SW480 (cell line): ENCODE measurements at places on chromosomes 6 and 20.
A peak's percentile ranks its signal among the peaks of the same experiment; 100 is the strongest.

DNA sequence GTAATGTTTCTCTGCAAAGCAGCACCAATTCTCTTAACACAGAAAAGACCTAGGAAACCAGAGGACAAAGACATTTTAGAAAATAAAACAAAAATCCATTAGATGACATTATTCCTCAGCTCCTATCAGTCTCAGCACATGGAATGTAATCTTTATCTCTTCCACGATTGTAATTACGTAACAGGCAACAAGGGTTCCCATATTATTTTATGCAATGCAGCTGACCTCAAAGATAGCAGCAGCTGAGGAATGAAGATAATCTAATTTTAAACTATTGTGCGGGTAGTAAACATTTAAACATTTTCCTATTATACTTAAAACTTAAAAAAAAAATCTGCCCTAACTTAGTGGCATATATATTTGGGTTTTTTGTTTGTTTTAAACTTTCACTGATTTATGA lies 33.0 kb upstream of the PTCHD4 start:
- no peak for DNase-seq

DNA sequence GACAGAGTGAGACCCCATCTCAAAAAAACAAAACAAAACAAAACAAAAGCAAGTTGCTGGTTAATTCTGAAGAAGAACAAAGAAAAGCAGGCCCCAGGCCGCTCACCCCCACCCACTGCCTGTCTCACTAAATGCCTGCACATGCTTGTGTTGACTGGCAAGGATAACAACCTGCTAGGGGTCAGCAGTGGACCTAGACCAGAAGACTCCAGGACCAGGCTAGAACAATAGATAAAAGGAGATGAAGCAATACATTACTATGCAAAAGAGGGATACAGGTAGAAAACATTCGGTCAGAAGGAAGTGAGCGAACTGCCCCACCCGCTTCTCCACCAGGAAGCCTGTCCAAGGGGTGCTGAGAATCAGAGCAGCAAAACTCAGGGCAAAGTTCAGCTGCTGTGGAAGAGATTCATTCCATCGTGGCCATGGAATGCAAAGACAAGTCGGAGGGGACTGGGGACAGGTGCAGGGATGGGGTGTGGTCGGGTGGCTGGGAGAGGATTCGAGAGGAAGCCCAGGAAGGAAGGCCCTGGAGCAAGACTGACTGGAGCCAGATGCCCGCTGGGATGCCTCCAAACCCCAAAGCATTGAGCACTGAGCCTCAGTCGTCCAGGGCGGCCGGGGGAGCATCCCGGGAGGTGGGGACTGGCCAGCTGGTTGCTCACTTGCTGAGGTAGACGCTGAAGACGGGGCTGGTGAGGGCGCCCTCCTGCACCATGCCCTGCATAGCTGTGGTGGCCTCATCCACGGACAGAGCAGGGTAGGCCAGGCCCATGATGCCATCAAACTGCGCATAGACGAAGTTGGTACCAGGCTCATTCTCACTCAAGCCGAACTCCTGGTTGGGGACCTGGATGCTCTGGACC lies 5.3 kb downstream of the PGC start:
- DNase-seq = peak; percentile 80

GRCh38 chr20:53872561-53873229 lies 197.7 kb downstream of the BCAS1 start:
- no peak for DNase-seq

DNA sequence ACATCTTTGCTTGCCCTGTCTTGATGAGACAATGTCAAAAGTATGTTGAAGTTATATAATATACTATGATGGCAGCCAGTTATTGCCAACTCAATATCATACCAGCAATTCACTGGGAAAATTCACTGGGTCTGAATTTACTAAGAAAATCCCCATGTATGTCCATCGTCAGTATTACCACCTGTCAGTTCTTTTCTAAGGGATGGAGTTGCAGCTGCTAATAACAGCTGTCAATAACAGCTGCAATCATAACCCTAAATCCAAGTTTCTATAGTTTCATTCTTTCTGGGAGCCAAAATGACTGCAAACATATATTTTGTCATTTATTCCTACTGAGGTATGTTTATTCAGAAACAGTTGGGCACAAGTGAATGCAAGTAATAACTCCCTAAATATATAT lies 132.6 kb upstream of the RIN2 start:
- DNase-seq = no peak

- no peak for DNase-seq
Observed at GRCh38 chr6:1622851-1623768, 13.4 kb downstream of the FOXC1 start.

- no peak for DNase-seq
Observed at GRCh38 chr6:41672016-41672415, 33.7 kb downstream of the MDFI start.

GRCh38 chr6:43399932-43400487 lies 27.3 kb upstream of the ABCC10 start:
- DNase-seq = no peak

- no peak for DNase-seq
Observed at GRCh38 chr20:19096843-19097242, 115.6 kb upstream of the SLC24A3 start.

DNA sequence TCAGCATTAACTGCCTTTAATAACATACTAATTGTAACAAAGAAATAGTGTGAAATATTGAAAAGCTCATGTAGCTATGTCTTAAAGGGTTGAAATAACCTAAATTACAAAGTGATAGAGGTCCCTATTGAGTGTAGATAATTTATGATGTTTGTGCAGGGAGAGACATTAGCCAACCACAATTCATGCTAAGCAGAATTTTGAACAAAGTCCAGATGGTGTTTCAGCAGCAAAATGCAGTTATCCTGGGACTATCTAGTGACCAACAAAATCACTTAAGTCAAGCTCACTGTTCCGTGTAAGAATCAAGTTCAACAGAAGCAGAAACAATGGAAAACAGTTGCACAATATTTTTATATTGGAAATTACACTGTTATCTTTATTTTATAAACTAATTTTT lies 218.5 kb downstream of the SIM1 start:
- DNase-seq = no peak

GRCh38 chr20:31497838-31498540 lies 16.3 kb upstream of the HM13 start:
- DNase-seq = no peak

GRCh38 chr20:24321973-24322372 lies 147.5 kb upstream of the SYNDIG1 start:
- DNase-seq = no peak

DNA sequence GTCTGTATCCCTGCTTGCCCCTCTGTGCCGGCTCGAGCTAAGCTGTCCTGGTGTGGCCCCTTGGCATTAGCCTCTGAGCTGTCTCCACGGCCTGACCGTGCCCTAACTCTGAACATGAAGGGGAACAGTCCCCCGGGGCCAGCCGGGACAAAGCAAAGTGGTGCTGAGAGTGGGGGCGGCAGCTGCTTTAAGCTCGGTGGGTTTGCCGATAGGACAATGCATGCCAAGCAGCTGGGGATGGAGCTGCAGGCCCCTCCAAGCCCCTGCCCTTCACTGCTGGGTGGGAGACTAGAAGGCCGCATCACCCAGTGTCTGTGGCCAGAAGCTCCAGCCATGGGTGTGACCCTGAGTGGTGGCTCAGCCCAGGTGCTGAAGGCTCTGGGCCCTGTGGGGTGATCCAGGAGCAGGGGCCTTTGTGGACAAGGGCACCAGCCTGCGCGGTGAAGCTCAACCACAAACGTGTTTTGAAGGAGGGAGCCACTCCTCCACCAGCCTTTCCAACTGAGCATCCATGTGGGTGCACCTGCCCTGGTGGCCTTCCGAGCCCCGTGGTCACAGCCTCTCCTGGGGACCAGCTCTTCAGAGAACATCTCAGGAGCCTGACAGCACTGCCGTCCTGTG lies 242.5 kb downstream of the ERMARD start:
- DNase-seq = no peak

DNA sequence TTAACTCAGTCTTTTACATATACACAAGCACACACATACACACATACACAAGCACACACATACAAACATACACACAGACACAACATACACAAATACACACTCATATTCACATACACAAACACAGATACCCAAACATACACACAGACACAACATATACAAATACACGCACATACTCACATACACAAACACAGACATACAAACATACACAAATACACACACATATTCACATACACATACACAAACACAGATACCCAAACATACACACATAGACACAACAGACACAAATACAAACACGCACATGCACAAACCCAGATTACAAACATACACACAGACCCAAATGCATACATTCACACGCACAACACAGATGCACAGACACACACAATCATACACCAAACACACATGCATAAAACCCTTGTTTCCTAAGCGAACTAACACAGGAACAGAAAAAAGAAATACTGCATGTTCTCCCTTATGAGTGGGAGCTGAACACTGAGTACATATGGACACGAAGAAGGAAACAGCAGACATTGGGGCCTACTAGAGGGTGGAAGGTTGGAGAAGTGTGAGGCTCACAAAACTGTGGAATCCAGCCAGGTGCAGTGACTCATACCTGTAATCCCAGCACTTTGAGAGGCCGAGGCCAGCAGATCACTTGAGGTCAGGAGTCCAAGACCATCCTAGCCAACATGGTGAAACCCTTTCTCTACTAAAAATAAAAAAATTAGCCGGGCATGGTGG lies 34.2 kb downstream of the PIM1 start:
- DNase-seq = peak; percentile 15

GRCh38 chr20:56957737-56958553 lies 308.5 kb downstream of the BMP7 start:
- no peak for DNase-seq

GRCh38 chr6:44120692-44121443 lies 6.4 kb downstream of the MRPL14 start:
- no peak for DNase-seq

GRCh38 chr6:41626917-41627316 lies 11.4 kb upstream of the MDFI start:
- no peak for DNase-seq

DNA sequence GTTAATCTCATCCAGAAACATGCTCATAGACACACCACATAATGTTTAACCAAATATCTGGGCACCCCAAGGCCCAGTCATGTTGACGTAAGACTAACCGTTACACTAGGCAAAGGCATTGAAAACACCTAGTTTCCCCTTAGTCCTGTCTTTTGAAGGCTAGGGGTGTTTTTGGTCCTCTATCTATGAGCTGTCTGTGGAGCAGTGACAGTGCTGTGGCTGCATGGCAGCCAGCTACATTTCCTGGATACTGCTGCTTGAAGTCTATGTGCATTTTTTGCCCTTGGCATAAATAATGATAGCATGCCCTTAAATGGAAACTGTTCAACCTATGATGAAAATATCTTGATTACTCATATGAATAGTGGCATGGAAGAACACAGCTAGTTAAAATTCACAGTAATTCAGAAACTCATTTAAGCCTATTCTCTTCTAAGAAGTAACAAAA lies 18.6 kb downstream of the FARS2 start:
- DNase-seq = no peak

DNA sequence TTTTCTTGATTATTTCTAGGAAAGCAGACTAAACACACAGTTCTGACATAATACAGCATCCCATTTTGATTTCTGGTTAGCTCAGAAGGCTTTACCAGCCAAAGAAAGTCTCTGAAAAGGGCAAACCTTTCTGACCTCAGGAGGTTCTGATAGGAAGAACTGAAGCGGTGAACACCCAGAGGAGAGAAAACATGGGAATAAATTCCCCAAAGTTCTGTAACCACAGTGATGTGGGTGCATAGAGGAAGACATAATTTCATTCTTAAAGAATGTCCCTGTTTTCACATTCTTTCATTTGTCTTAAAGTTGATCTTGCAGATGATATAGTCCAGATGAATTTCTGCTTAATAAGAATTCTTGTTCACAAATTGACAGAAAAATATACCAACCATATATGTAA lies 60.3 kb downstream of the RSPO3 start:
- no peak for DNase-seq

- DNase-seq = no peak
Observed at GRCh38 chr20:63090052-63090451, 83.3 kb upstream of the BHLHE23 start.

GRCh38 chr6:109978174-109979032 lies at the start of gene GPR6:
GPR6 (plus strand) TSS chr6:109978311; CDS start chr6:109979113, 802 bp downstream.
- DNase-seq = no peak

GRCh38 chr6:112362027-112362795 lies 15.1 kb downstream of the RFPL4B start:
- DNase-seq = no peak

DNA sequence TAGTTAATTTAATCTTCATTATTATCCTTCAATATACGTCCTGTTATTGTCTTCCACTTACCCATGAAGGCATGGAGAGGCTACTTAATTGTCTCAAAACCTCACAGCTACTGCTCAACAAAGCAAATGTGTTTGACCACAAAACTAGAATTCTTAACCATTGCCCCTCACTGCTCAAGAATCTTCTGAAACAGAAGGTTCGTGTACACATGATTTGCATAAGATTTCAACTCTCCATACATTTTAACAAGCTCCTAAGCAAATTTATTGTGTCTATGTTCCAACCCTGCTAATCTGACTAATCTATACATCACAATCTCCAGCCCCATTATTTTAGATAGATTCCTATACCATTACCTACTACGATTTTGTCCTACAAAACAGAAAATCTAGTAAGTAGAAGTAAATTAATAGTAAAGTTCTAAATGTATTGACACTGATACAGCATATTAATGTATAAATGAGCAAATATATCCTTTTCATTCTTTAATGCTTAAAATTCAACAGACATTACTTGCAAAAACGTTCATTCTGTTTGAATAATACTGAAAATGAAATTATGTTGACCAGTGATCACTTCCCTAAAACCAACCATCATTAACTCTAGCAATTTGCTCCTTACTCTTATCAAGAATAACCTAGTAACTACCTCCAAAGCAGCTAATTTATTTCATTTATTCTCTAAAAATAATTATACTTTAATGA lies 89.7 kb upstream of the RNF217 start:
- DNase-seq = no peak

GRCh38 chr6:75619230-75619899 lies 17.7 kb downstream of the SENP6 start:
- DNase-seq = no peak

- DNase-seq = no peak
Observed at GRCh38 chr6:163413345-163414116, 987 bp upstream of the QKI start.

DNA sequence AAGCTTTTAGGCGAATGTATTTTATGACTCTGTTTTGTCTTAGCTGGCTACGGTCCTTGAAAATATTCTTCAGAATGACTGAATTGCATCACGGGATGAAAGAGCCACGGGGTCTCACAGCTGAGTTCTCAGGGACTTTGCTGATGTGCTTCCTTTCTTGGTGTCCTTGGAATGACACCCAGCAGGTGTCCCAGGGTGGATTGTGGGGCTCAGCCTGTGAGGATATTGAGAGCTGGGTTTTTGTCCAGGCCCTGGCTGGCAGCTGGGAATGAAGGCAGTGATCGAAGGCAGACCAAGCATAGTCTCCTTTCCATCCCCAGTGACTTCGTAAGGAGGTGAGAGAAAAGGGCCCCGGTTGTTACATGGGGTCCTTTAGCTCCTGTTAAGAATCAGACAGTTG lies 18.8 kb upstream of the MAPK13 start:
- no peak for DNase-seq
